ENCODE measurements at places on chromosomes 3 and 15. TPM values are rescaled to one million over a fixed set of nuclear protein-coding genes. Genes with fewer than 3 reads are reported as not detected.
A peak's percentile ranks its signal among the peaks of the same experiment; 100 is the strongest.

DNA sequence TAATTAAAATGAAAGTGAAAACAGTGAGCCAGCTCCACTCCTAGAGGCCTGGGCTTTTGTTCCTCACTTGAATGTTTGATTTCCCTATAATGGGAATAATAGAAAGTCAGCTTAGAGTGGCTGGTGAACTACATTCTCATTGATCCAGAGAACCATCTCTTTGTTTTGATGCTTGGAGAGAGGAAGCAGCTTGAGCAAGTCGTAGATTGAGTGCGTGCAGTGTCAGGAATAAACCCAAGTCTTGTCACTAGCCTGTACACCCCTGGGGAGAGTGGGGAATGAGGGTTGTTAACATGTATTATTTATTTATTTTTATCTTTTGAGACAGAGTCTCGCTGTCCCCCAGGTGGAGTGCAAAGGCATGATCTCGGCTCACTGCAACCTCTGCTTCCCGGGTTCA lies 885 bp upstream of the LSG1 start:
- no peak for DNase-seq

DNA sequence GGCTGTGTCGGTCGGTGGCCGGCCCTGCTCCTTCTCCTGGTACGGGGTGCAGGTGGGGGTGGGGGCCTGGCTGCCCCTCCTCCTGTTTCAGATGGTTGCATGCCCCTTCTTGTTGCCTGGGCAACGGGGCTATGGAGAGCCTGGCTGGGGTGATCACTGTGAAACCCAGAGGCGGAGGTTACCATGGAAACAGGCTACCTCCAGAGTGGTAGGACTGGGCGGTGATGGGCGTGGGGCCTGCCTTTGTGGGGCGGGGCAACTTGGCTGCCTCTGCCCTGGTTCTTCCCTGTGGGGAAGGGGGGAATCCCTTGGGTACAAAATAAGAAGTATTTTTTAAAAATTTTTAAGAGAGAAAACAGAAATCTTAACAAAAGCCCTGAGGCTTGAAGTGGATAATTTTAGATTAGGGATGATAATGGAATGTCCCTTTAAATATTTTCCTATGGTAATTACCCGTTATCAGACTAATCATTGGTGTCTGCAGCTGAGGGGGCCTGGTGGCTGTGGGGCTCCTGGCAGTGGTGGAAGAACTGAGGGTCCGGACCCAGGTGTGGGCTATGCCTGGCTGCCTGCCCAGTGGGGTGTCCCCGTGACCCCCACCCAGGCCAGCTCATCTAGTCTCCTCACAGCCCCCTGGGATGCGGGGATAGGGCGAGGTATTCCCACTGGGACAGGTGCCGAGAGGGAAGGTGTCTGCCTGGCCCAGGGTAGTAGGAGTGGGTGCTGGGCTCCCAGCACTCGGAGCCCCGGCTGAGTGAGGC lies 32.5 kb downstream of the PLXNA1 start:
- DNase-seq, result no peak

DNA sequence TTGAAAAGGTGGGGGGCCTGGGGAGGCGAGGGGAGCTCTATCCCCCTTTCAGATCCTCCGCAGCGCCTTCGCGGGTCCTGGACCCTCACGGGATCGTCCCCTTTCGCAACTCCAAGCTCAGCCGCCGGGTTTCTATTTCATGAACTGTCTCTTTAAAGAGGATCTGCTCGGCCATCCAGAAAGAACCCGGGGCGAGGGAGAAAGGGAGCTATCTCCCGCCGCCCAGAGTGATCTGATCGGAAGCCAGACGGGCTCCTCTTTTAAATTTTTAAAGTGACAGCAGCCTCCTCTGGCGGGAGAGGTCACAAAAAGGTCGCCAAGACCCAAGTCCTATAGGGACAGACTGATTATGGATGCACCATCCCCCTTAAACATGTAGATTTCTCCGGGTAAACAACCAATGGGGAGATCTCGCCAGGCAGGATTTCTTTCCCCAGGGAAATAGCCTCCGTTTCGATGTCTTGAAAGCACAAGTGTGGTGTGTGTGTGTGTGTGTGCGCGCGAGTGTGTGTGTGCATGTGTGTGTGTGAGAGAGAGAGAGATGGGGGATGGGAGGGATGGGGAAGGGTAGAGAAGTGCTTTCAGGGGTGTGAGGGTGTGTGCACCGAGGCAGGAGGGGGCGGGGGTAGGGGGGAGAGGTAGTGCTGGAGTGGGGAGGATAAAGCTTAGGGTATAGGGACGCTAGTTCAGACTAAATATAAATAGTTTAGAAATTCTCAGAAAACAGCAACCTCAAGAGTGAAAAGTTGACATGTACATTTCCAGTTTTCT lies 516.1 kb downstream of the MECOM start:
- no peak for DNase-seq

- peak; percentile 81 for DNase-seq
These were observed 64.2 kb upstream of the ARL8B start for GRCh38 chr3:5057857-5058324.

DNA sequence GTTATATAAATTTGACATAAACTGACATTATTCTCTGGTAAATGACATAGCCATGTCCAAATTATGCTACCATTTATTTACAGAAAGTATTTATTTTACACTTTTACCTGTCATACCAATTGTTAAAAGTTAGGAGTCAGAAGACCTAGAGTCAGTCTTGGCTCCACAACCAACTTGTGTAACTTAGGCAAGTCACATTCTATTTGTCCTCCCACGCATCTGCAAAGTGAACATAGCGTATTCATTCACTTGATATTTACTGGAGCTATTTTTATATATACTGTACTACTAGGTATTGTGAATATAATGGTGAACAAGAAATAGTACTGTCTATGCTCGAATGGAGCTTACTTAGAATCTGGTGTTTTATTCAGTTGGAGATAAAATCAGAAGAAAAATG lies 78.7 kb downstream of the ZNF280D start:
- no peak for DNase-seq

GRCh38 chr3:105365391-105366325 lies 1.1 kb upstream of the ALCAM start:
- no peak for DNase-seq

- peak; percentile 53 for DNase-seq
These were observed 283.5 kb upstream of the ROPN1 start for GRCh38 chr3:124275412-124275811.

DNA sequence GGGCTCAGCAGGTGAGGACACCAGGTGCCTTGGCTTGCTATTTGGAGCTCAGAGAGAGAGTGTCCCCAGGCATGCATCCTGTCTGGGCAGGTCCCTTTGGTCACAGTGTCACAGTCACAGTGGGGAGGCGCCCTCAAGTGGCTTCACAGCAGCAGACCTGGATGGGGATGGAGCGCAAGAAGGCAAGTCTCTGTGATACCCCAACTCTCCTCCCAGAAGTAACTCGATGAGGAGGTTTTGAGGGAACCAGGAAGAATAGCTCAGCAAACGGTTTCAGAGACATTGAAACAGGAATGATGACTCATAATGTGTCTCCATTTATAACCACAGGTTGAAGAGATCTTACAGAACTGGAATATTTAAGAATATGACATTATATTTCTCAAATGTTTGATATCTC lies 66.5 kb upstream of the SH3GL3 start:
- DNase-seq, result no peak

GRCh38 chr15:90266061-90266431 lies 574 bp downstream of the NGRN start:
- DNase-seq, result peak; percentile 32

MESP1 gene
- total RNA-seq, result not detected

GALNT15 gene
- 35.1 TPM for total RNA-seq

TTBK2 gene
- 28.5 TPM for total RNA-seq
